SW 1271 (cell line): ENCODE measurements at places on chromosomes 4 and X.

DNA sequence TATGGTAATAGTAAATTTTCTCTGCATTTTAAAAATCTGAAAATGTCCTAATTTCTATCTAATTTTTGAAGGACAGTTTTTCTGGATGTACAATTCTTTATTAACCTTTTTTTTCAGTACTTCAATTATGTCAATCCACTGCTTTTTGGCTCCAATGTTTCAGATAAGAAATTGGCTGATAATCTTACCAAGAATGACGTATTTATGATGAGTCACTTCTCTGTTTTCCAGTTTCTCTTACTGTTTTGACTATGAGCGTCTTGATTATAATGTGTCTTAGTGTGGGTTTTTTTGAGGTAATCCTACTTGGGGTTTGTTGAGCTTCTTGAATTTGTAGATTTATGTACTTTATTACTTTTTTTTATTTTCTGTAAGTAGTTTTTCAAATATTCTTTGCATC lies 47.2 kb downstream of the UGT2B11 start:
- no peak for DNase-seq

DNA sequence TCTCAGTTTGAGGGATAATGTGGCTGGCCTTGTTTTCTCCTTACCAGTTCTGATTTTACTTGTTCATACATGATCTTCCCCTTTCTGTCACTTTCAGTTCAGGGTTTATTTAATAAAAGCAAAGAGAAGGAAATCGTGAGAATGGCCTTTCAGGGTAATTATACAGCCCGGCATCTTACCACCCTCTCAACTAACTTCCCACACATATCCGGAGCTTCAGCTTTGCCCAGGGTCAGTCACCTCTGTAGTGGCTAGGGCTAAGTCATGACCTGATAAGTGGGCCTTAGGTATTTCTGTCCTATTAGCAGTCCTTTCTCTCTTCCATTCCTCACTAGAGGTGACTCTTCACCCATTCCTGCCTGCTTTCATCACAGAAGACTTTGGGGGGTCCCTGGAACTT lies 15.8 kb downstream of the TRPC5 start:
- no peak for DNase-seq

GRCh38 chr4:159018062-159018629 lies 84.7 kb upstream of the RAPGEF2 start:
- no peak for DNase-seq

DNA sequence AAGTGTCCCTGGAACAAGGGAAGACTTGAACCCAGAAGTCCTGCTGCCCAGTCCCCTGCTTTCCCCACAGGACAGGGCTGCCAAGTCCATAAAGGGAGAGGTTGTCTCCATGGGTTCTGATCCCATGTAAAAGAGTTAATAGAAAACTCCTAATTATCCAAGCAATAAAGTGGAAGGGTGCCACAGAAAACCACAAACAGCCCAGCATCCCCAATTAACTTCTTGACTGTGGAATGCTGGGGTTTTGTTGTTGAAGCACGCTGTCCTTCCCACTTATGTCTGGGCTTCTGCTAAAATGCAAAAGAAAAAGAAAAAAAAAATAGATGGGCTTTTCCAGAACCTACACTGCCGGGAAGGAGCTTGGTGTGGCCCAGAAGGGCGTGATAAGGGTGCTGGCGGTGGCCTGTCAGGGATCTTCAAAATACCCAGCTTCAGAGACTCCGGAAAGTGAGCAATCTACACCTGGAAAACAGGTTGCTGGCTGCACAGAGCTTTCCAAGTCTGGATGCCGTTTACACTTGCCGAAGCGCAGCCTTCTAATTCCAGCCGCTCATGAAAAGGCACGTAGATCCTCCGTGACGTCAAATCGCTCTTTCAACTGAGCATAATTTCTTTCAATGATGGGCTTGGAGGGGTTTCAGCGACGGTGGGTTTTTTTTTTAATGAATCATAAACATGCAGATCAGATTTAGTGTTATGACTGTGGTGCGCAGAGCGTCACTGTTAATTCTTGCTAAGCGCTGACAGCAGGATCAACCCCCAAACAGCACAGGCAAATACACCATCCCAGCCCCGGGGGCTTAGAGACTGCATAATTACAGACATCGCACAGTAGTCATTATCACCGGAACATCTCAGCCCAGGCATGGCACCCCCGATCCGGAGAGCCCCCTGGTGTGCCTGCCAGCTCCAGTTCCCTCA lies 197.6 kb downstream of the BCOR start:
- DNase-seq = no peak

DNA sequence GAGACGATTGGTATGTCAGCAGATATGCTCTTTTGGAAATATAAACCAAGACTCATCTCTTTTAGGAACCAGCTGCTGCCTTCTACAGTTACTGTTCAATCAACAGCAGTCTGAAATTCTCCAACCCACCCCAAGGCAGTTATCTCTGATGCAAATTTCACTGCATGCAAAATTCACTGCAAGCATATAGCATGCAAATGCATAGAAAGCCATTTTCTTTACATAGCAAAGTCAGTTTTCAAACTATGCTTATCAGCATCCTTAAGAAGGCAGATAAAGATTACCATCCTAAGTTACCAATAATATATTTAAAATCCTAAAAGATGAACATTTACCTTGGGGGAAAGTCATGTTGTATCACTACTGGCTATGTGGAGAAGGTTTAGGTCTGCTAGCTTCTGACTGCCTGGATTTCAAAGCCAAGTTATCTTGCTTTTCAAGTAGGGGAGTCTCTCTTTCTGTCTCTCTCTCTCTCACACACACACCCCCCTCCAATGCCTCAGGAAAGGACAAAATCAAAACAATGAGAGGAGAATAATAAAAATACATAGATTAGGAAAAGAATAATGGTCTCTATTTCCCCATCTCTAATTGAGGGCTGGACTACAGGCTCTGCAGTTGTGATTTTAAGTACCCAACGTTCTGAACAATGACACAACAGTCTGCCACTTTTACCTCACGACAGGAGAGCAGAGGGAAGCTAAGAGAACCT lies 1.5 kb downstream of the NMU start:
- no peak for DNase-seq

- no peak for DNase-seq
These were observed 12.2 kb upstream of the TRPC5 start for GRCh38 chrX:112094729-112095128.

GRCh38 chr4:54727346-54727745 lies 69.6 kb downstream of the KIT start:
- DNase-seq = no peak

- no peak for DNase-seq
These were observed 1367.1 kb downstream of the STIM2 start for GRCh38 chr4:28227764-28228163.

DNA sequence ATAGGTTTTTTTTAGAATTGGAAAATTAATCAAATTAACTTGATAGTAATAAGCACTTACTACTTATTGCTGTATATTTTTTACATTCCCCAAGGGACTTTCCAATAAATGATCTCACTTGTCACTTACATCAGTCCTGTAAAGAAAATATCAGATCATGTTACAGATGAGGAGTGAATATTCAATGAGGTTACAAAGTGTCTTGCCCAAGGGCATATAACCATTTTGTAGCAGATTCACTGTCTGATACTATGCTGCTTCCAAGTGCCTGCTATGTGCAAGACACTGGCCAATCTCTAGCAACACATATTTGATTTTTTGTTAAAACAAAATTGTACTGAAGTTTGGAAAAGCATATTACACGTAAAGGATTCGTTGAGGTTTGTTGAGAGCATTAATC lies 1287.7 kb downstream of the FAM133A start:
- no peak for DNase-seq

- no peak for DNase-seq
These were observed 263.3 kb downstream of the EVC2 start for GRCh38 chr4:5444918-5445517.

GRCh38 chrX:19715711-19716638 lies 171.4 kb downstream of the SH3KBP1 start:
- no peak for DNase-seq

- no peak for DNase-seq
These were observed 1.1 kb downstream of the CTBP1 start for GRCh38 chr4:1247864-1248244.

DNA sequence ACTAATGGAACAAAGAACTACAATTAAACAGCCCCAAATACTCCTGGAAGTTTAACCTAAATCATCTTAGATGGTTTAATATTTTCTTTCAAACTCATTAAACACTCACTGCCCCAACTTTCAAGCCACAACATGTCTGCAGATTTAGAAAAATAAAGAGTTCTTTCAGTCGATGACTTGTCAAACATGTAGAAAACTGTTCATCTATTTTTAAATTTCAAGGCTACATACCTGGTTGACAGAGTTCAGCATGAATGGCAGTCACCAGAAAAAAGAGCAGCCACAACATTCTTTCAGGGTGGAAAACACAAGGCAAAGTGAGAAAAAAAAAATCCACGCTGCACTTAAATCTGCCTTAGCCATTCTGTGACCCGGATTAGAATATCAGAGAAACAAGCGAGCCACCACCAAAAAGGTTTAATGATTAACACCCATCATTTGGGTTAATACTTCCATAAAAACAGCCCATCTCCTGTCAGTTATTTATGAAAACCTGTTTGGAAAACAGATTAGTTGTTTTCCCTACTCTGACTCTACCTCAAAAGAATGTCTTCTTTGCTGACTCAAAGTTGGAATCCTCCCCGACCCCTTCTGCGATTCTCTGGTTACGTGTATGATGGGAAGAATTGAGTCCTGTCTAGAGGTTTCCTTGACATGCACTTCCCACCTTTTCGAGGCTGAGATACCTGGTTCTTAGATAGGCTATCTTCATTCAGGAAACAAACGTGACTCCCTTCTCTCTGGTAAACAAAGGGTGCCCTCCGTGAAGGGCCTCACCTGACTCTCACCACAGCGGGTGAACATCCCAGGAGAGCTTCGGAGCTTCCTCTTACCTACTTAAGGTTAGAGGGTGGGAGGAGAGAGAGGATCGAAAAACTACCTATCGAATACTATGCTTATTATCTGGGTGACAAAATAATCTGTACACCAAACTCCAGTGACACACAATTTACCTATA lies at the start of gene CLTRN:
Gene CLTRN (minus strand): TSS at position 319 of the 958 bp plus-strand sequence. CDS start 30 bp downstream, at position 289.
- no peak for DNase-seq

- DNase-seq = no peak
These were observed 148.5 kb upstream of the PJA1 start for GRCh38 chrX:69313617-69314290.
